ENCODE measurements at places on chromosomes 13 and 19.

GRCh38 chr19:29702963-29703320 lies 12.1 kb downstream of the C19orf12 start:
- DNase-seq, result no peak

- DNase-seq, result no peak
These were observed 67.0 kb upstream of the SERP2 start for GRCh38 chr13:44306371-44307192.

DNA sequence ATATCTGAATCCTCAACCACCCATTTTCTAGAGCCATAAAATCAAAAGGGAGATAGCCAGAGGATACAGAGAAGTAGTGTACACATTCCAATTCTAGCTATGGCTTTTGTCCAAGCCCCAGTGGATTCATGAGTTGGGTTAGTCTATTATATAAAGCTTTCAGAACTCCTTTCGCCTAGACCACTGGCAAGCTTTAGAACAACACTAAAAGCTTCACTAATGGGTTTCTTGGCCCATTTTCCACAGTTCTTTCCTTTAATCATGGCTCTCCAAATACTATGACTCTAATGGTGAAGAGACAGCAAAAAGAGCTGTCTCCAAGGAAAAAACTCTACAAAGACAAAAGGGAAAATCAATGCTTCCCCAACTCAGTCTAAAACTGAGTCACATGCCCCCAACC lies 48.2 kb upstream of the SLITRK5 start:
- DNase-seq, result no peak

GRCh38 chr19:3099347-3100145 lies 5.4 kb downstream of the GNA11 start:
- no peak for DNase-seq

DNA sequence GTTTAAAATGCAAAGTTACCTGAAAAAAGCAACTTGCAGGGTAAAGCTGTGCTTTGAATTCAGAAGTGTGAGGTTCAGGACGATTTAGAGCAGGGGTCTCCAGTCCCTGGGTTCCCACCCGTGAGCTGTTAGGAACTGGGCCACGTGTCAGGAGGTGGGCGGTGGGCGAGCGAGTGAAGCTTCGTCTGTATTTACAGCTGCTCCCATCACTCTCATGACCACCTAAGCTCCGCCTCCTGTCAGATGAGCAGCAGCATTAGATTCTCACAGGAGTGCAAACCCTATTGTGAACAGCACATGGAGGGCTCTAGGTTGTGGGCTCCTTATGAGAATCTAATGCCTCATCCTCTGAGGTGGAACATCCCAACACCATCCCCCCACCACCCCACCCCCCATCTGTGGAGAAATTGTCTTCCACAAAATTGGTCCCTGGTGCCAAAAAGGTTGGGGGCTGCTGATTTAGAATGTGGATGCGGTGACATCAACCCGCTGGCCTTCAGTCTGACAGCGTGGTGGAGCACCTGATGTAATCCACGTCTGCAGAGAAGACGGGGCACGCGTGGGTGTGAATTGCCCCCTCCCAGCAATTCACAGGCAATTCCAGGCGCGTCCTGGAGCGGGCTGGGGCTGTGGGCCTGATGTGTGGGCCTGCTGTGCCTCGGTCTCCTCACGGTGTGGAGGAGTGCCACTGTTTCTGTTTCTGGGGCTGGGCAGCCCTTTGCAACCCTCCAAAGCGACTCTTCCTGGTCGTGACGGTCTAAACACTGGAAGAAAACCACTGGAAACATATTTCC lies 214.0 kb upstream of the SOX1 start:
- no peak for DNase-seq

- no peak for DNase-seq
These were observed 12.5 kb downstream of the SLC44A2 start for GRCh38 chr19:10637894-10638293.

DNA sequence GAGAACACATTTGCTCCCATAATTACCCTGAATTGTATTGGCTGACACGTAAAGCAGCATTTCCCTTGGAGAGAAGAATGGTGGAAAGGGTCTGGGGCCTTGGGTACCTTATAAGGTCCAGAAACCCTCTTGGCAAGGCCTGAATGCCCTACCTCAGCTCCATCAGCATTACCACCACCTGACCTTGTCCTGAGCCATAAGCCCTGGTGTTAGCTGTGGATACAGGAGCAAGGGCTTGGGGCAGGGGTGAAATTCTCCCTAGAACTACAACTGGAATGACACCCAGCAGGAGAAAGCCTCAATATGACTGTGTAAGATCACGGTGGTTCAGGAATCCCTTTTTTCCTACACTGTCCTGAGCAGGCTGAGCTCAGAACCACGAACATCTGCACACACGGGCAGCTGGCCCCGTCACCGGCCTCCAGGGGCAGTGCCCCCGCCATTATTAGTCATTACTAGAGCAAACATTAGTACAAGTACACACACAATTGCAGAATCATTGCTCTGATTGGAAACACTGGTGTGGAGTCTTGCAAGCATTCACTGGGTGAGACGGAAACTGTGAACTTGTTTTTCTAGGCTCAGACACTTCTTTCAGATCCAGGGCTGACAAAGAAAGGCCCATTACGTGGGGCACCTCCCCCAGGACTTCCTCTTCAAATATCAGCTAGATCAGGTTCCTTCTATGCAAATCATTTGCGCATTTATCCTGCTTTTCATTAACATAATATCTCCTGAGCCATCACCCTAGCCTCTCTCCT lies 26.8 kb upstream of the MTIF3 start:
- no peak for DNase-seq

GRCh38 chr19:7602935-7603497 lies 7.4 kb downstream of the CAMSAP3 start:
- DNase-seq, result no peak

DNA sequence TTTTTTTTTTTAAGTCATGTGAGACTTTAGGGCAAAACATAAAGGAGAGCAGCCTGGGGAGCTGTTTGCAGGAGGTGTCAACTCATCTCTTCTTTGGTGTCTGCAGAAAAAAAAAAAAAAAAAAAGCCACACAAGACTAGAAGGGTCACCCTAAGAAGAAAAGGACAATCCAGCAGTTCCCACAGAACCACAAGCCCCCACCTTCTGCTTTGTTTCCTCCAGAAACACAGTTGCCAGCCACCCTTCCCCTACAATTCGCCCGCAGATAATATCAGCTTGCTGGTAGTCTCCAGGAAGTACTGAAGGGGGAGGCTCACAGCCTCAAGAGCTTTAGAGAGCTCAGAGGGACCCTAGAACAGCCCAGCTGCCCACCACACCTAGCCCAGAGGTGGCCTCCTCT lies 22.3 kb upstream of the ZBTB7A start:
- no peak for DNase-seq

GRCh38 chr13:80462037-80462436 lies 121.1 kb upstream of the SPRY2 start:
- DNase-seq, result no peak

GRCh38 chr13:72931311-72931710 lies 127.5 kb upstream of the KLF5 start:
- DNase-seq, result no peak

GRCh38 chr19:1520203-1520780 lies 3.6 kb upstream of the PLK5 start:
- no peak for DNase-seq

DNA sequence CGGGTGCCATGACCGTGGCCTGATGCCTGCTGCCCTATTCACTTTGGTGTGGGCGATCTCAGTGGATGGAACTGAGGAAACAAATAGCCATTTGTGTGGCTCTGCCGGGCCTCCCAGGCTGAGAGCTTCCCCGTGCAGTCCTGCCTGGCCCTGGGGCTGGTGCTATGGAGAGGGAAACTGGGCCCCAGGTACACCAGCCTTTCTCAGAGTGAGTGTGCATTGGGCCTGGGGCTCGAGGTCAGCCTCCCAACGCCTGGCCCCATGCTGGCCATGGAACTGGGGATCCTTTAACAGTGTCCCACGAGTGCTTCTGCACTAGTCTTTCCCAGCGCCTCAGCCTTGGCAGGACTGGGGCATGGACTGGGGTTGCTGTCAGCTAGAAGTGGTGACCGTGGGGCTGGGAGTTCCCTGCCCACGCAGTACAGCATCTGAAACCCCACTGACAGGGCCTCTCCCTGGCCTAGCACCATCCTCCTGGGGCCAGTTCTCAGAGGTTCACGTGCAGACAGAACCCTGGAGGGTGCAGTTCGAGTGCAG lies 10.5 kb downstream of the PLEKHF1 start:
- no peak for DNase-seq

DNA sequence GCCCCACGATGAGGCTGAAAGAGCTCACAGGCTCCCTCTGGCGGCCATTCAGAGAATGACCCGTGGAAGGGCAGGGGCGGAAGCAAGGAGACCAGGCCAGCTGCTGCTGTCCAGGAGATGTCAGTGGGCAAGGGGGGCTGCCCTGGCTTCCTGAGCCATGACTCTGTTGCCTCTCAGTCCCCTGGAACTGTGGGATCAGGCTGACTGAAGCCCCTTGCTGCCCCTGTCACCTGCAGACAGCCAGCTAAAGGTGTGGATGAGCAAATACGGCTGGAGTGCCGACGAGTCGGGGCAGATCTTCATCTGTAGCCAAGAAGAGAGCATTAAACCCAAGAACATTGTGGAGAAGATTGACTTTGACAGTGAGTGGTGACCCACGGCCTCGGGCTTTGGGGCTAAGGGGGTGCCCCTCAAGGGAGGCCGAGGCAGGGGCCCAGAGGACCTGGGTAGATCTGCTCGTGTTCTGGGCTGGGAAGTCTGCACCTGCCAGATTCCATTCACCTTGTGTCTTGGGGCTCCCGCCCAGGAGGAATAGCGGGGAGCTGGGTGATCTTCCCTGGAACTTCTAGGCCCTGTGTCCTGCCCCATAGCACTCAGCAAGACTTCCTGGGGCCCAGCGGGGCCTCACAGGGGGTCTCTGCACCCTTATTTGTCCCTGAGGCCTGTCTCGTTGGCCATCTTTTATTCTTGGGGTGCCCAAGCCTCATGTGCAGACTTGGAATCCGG lies 12.5 kb upstream of the ACTN4 start:
- peak; percentile 56 for DNase-seq

DNA sequence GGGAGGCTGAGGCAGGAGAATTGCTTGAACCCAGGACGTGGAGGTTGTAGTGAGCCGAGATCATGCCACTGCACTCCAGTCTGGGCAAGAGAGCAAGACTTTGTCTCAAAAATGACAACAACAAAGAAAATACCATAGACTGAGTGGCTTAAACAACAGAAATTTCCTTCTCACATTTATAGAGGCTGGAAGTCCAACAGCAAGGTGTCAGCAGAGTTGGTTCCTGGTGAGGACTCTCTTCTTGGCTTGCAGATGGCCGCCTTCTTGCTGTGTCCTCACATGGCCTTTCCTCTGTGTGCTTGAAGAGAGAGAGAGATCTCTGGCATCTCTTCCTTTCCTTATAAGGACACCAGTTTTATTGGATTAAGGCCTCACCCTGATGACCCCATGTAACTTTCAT lies 56.1 kb upstream of the ADGRE5 start:
- DNase-seq, result no peak

DNA sequence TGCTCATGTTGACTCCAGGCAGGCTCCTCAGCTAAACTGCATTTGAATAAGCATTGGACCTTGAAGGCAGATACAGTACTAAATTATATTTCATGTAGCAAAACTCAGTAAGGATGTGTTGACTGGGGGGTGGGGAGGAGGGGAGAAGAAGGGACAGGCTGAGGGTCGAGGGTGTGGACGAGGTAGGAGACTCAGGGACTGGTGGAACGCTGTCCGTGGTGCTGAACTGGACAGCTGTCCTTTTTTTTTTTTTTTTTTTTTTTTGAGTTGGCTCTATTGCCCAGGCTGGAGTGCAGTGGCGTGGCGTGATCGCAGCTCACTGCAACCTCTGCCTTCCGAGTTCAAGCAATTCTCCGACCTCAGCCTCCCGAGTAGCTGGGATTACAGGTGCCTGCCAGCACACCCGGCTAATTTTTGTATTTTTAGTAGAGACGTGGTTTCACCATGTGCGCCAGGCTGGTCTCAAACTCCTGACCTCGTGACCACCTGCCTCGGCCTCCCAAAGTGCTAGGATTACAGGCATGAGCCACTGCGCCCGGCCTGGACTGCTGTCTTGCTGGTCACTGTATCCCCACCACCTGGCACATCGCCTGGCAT lies 33.2 kb upstream of the CASP14 start:
- no peak for DNase-seq

GRCh38 chr19:42313096-42313839 lies at the start of gene TMEM145:
Gene TMEM145 (plus strand): TSS chr19:42313309. CDS start chr19:42313377, 68 bp downstream.
- DNase-seq, result peak; percentile 44

- DNase-seq, result no peak
These were observed 251.3 kb upstream of the PCDH9 start for GRCh38 chr13:67481445-67481844.

- DNase-seq, result no peak
These were observed 148.4 kb downstream of the KLF12 start for GRCh38 chr13:73985783-73986182.

- DNase-seq, result no peak
These were observed 77.3 kb upstream of the MCF2L start for GRCh38 chr13:112891477-112892401.

- DNase-seq, result peak; percentile 78
These were observed 9.4 kb downstream of the OCEL1 start for GRCh38 chr19:17235300-17235970.

- DNase-seq, result no peak
These were observed 14.7 kb downstream of the FGF9 start for GRCh38 chr13:21685485-21686064.

GRCh38 chr13:33524086-33524485 lies 238.5 kb upstream of the STARD13 start:
- DNase-seq, result no peak

DNA sequence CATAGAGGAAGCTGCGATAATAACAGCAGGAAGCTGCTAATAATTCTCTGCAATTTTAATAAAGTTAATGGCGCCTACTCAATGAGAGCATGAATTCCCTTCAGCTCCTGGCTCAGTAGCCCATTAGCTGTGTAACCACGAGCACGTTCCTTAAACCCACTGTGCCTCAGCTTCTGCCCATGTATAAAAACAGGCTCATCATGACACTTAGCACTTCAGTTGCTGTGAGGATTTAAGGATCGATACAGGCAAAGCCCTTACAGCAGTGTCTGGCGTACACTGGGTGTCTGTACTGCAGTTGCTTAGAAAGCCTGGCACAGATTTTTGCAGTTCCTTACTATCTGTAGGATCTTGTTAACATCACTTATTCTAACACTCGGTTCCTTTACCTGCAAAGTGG lies 673.4 kb upstream of the ARGLU1 start:
- DNase-seq, result no peak

DNA sequence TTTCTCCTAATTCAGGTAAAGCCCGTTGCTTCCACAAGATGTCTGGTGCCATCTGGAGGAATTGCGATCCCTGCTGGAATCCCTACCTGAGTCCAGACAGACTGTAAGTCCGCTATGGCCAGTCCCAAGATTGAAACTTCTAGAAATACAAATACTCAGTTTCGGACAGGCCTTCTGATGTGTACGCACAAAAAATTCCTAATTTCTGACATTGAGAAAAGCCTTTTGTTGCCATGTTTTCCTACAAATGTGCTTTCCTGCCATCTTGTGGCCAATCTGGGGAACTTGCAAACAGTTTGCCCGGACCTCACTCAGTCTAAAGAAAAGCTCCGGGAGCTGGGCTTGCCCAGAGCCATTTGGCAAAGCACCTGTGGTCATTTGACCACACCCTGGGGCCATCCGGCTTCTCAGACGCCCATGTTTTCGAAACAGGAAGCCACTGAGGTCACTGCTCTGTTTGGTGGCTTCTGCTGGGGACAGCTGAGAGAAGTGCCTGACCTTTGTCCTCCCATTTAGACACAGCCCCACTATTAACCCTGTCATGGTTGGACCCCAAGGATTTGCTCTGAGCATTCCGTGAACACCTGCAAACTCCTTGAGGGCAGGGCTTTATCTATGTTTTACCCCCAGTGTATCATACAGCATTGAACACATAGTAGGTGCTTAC lies 79.4 kb downstream of the SLC15A1 start:
- DNase-seq, result peak; percentile 44

Data from stimulated activated CD4-positive, alpha-beta T cell treated with anti-CD3 and anti-CD28 coated beads, Interleukin-4, amount 100 ng/mL, for 4 hours (primary cell).